ENCODE measurements at places on chromosomes 16 and 17. TPM values are rescaled to one million over a fixed set of nuclear protein-coding genes. Genes with fewer than 3 reads are reported as not detected.

DNA sequence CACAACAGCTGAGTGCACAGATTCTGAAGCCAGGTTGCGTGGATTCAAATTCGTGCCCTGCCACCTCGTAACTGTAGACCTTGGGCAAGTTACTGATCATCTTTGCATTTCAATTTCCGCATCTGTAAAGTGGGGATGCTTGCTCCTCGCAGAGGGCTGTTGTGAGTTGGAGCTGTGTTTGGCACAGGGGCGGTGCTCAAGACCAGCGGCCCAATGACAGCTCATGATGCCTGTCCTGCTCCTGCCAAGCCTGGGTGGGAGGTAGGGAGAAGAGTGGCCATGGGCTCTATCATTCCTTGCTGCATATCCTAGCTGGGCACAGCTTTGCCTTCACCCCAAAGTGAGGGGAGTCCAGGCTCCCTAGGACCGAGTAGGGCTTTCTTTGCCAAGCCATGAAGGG lies 12.6 kb downstream of the NXPH3 start:
- no peak for DNase-seq
- no peak overlapping the region for H3K4me3 ChIP-seq
- H3K27me3 ChIP-seq = no peaks in the 10 kb centered on the region

- no peak for DNase-seq
- H3K4me1 ChIP-seq = peaks cover 28% of the 10 kb centered on the region
- H3K27me3 ChIP-seq = peaks cover 3% of the 10 kb centered on the region
- H3K4me3 ChIP-seq = no peak overlapping the region
- H3K36me3 ChIP-seq = peaks cover 16% of the 10 kb centered on the region
Observed at GRCh38 chr17:59897090-59897489, 4.2 kb downstream of the RPS6KB1 start.

DNA sequence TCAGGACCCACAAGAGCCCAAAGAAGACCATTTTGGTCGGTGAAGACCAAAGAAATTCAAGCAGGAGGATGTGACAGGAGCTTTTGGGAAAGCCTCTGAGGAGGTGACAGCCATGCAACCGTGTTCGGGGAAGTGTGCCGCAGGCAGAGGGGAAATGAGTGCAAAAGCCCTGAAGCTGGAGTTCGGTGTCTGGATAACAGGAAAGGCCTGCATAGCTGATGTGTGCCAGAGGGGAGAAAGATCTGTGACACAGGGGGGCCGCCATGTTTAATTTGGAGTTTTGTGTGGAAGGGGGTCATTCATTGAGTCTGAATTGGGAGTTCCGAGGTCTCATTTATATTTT lies 870 bp upstream of the ZC3H7A start:
- no peaks in the 10 kb centered on the region for H3K27me3 ChIP-seq
- H3K36me3 ChIP-seq = peaks cover 33% of the 10 kb centered on the region
- H3K4me1 ChIP-seq = peaks cover 64% of the 10 kb centered on the region
- peak overlapping the region; percentile 93 for H3K4me3 ChIP-seq
- peak; percentile 79 for DNase-seq

The PLXDC1 gene
- total RNA-seq = 0.43 TPM

The CHRNE gene
- total RNA-seq = 0.42 TPM

GRCh38 chr17:83014940-83015910 lies 64.2 kb upstream of the METRNL start:
- no peaks in the 10 kb centered on the region for H3K27me3 ChIP-seq
- no peak overlapping the region for H3K27ac ChIP-seq
- no peak overlapping the region for H3K4me3 ChIP-seq
- no peak for DNase-seq
- H3K36me3 ChIP-seq = peaks cover 3% of the 10 kb centered on the region

GRCh38 chr16:24718967-24719521 lies 10.4 kb upstream of the TNRC6A start:
- H3K36me3 ChIP-seq = peaks cover 2% of the 10 kb centered on the region
- H3K27me3 ChIP-seq = peaks cover 7% of the 10 kb centered on the region
- no peak for DNase-seq
- peaks cover 18% of the 10 kb centered on the region for H3K4me1 ChIP-seq
- H3K27ac ChIP-seq = no peak overlapping the region
- H3K4me3 ChIP-seq = no peak overlapping the region

DNA sequence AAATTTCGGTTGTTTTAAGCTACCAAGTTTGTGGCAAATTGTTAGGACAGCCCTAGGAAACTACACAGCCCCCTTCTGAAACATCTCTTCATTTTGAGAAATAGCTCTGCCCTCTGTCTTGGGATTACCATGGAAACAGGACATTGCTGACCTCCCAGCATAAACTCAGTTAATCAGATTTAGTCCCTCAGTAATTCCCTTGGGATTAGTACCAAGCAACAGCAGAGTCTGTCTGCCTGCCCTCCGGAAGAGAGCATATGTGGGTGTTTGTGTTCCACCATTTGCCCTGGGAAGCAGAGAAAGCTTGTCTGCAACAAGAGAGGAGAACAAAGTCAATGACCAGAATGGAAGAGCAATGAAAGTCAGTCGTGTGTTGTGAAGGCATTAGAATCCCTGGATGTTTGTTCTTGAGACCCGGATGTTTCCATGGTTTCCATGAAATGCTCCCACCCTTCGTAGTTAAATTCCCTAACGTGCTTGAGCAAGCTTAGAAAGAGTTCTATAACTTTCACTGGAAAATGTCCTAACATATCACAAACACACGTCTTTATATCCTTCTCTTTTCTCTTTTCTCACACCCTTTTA lies 26.2 kb downstream of the NUDT7 start:
- H3K36me3 ChIP-seq = no peaks in the 10 kb centered on the region
- H3K27ac ChIP-seq = no peak overlapping the region
- H3K27me3 ChIP-seq = peaks cover 2% of the 10 kb centered on the region
- no peak overlapping the region for H3K4me3 ChIP-seq
- no peaks in the 10 kb centered on the region for H3K4me1 ChIP-seq

DNA sequence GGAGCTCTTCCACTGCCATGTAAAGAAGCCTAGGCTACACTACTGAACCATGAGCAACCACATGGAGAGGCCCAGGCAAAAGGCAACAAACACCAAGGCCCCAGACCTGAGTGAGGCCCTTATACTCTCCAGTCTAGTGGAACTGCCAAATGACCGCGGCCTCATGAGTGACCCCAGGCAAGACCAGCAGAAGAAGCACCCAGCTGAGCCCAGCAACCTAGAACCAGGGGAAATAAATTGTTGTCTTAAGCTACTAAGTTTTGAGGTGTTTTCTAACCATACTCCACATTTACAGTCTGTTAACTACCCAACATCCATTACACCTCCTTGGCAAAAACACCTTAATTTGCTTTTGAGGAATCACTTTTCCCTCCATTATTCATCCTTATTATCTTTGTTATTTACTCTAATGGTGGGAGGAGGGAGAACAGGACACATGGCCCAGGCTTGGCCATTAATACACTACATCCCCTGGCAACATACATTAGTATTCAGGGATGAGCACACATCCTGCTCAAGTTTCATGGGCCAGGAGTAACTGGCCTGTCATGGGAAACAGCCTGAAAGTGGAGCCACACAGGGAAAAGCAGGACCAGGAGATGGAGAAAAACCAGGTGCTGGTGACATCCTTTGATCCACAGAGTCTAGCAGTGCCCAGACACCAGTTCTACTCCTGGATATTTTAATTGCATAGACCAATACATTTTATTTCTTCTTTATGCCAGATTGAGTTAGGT lies 26.2 kb downstream of the SLC39A11 start:
- no peak overlapping the region for H3K4me3 ChIP-seq
- no peaks in the 10 kb centered on the region for H3K4me1 ChIP-seq
- no peaks in the 10 kb centered on the region for H3K27me3 ChIP-seq

DNA sequence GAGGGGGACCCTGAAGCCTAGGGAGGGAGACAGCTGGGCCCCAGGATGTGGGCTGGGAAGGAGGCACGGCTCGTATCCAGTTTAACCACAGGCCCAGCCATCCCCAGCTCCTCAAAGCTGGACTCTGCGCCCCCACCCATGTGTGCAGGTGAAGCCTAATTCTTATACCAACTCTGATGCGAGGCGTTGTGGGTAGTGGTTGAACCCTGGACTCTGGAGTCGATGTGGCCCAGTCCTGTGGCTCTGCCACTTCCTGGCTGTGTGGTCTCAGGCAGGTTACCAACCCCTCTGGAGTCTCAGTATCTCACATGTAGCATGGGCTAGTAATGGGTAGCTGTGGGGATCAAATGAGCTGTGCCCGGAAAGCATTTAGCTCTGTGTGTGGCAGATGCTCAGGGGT lies 60.4 kb upstream of the TOB1 start:
- no peaks in the 10 kb centered on the region for H3K36me3 ChIP-seq
- peaks cover 10% of the 10 kb centered on the region for H3K4me1 ChIP-seq
- H3K27ac ChIP-seq = no peak overlapping the region
- H3K27me3 ChIP-seq = peaks cover 16% of the 10 kb centered on the region
- H3K4me3 ChIP-seq = no peak overlapping the region

The KRT25 gene
- not detected for total RNA-seq

The ERAL1 gene
- 61.2 TPM for total RNA-seq

DNA sequence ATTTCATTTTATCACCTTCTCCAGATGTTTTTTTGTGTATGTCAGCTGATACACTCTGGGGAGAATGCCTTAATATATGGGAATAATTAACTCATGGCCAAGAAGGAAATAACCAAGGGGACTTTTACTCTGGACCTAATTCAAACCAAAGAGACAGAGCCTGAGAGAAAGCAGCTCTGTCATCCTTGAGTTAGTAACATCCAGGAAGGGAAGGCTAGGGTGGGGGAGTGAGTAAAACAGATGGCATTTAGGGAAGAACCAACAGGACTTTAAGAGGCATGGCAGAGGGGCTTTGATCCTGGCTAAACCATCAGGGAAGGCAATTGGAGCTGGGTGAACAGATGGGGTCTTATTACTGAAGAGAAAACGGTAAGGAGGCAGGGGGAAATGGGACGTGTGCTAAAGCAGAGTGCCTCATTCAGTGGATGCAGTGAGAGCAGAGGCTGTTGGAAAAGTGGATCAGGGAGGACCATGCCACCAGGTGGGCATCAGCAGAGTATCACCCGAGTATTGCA lies 2.5 kb upstream of the SMPD3 start:
- no peak overlapping the region for H3K4me3 ChIP-seq
- H3K36me3 ChIP-seq = no peaks in the 10 kb centered on the region
- H3K27me3 ChIP-seq = peaks cover 19% of the 10 kb centered on the region
- no peak overlapping the region for H3K27ac ChIP-seq
- DNase-seq = no peak
- peaks cover 11% of the 10 kb centered on the region for H3K4me1 ChIP-seq

GRCh38 chr17:40071313-40072039 lies 8.7 kb downstream of the THRA start:
- H3K4me3 ChIP-seq = no peak overlapping the region
- peaks cover 2% of the 10 kb centered on the region for H3K27me3 ChIP-seq
- no peak for DNase-seq
- H3K4me1 ChIP-seq = peaks cover 30% of the 10 kb centered on the region

- no peak overlapping the region for H3K27ac ChIP-seq
- H3K4me3 ChIP-seq = no peak overlapping the region
- no peak for DNase-seq
- peaks cover 2% of the 10 kb centered on the region for H3K4me1 ChIP-seq
Observed at GRCh38 chr17:27206447-27206846, 87.5 kb upstream of the WSB1 start.

DNA sequence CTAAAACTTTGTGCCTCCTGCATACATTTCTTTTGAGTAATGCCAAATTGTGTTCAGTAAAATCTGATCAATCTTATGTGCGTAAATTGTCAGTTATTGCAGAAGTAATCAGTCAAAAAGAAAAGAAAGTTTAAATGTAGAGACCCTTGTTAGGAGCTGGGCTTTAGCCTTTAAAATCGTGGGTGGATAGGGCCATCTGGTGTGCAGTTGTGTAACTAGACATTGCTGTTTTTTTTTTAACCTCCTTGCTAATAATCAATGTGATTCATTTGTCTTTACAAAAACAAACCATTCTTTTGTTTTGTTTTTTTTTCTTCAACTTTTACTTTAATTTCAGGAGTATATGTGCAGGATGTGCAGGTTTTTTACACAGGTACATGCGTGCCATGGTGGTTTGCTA lies 5.3 kb upstream of the WWOX start:
- DNase-seq = no peak
- peaks cover 9% of the 10 kb centered on the region for H3K4me1 ChIP-seq
- no peaks in the 10 kb centered on the region for H3K36me3 ChIP-seq

The GP2 gene
- not detected for total RNA-seq

DNA sequence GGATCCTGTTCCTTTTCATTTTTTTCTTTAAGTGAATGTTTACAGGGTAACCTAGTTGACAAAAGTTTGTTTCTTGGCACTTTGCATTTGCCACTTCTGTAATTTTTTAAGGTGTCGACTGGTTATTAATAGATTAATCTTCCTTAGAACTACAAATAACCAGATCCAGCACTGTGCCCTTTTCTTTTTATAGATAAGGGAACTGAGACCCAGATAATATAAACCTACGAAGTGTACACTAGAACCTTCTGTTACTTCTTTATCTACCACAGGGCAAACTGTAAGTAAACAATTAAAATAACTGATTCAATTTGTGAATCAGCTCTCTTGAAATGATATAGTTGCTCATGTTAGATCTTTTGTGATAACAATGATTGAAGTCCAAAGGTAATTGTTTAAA lies 55.4 kb downstream of the NLK start:
- H3K27ac ChIP-seq = no peak overlapping the region
- peaks cover 2% of the 10 kb centered on the region for H3K36me3 ChIP-seq
- DNase-seq = no peak
- H3K4me1 ChIP-seq = no peaks in the 10 kb centered on the region
- H3K27me3 ChIP-seq = no peaks in the 10 kb centered on the region
- H3K4me3 ChIP-seq = no peak overlapping the region

The CCL8 gene
- not detected for total RNA-seq

DNA sequence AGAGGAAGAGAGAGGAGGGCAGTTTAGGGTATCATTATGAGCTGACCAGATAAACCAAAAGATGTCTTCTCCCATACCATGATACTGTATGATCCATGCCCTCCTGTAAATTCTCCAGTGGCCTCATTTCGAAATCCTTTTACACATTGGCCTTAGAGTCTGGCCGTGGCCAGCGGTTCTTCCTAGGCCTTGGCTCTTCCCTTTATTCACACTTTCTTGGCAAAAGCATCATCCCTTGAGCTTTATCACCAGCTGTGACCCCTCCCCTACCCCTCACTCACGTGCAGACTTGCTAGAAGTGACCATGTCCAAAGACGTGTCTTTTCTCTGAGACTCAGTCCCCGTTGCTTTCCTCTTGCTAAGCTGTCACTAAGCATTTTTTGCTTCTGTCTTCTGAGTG lies 22.8 kb downstream of the KATNIP start:
- H3K4me1 ChIP-seq = no peaks in the 10 kb centered on the region
- H3K27me3 ChIP-seq = no peaks in the 10 kb centered on the region
- no peak overlapping the region for H3K27ac ChIP-seq

The PERCC1 gene
- not detected for total RNA-seq

DNA sequence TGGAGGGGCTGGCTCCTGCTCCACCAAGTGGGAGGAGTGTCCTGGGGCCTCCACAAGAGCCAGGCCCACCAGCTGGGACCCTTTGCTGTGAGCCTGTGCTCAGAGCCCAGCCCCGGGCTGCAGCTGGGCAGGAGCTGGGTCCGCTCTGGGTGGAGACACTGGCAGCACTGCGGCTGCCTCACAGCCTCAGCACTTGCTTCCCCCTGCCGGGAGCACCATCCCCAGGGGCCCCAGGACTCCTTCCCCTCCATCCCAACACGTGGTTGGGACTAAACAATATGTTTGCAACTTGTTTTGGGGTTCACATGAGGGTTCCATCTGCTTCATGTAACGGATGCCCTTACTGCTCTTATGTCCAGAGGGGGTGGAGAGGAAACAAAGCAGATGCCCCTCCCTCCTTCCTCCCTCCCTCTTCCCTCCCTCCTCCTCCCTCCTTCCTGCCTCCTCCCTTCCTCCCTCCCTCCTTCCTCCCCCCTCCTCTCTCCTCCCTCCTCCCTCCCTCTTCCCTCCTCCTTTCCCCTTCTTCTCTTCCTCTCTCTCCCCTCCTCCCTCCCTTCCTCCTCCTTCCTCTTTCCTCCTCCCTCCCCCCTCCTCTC lies 16.3 kb upstream of the CBFA2T3 start:
- no peak overlapping the region for H3K4me3 ChIP-seq
- no peaks in the 10 kb centered on the region for H3K27me3 ChIP-seq
- H3K27ac ChIP-seq = no peak overlapping the region
- H3K4me1 ChIP-seq = no peaks in the 10 kb centered on the region

The GPR179 gene
- total RNA-seq = not detected

All from activated CD4-positive, alpha-beta T cell treated with anti-CD3 and anti-CD28 coated beads, Interleukin-2, amount 10 ng/mL, durations not matched to agents 24 days and 14 days (primary cell).